Right forelimb (tissue), 1 donor: ENCODE measurements at places on chromosomes 4 and X.

DNA sequence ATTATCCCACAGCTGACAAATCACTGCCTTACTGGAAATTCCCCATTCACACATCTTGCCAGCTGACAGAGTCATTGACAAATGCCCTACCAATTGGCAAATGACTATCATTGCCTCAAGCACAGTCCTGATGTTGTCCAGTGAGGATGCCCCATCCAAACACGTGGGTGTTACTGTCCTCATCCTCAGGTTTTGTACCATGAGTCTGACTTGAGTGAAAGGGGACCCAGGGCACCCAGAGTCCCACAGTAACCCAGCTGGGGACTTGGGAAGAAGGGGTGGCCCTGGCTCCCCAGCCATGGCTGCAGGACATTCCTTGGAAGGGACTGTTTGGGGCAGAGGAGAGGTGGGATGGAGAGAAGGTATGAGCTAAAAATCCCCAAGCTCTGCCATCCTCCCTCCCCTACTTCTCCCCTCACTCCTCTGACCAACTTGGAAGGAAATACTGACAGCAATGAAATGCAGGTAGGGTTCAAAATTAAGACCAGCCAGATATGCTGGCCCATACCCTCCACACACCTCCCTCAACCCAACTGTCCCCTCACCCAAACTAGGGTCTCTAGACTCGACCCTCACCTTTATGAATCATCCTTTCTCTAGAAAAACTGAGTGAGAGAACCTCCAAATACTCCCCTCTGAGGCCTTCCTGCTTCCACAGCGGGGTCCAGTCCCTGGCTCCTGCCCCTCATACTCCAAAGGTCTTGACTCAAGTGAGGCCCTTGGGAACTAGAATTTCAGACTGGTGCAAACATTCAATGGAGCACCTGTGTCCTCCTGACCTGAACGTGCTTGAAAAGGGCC lies 5.1 kb downstream of the TIMP1 start:
- no peak for DNase-seq

DNA sequence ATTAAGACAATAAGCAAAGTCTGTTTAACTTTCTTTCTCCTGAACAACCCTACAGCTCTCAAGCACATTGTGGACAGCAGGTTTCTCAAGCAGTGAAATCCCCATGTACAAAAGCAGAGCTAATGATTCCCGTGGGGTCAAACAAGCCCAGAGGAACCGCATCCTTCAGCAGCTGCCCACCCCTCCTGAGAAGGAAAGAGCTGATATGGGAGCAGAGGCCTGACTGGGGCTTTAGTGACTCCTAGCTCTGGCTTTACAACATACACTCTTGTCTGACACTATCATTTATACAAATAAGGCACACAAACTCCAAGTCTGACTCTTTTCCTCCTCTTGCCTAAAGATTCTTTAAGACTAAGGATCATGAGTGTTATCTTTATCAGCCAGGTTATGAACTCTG lies 32.8 kb downstream of the HDAC8 start:
- DNase-seq: no peak

- DNase-seq: no peak
Measured at GRCh38 chrX:41047878-41048534, 37.2 kb upstream of the USP9X start.

DNA sequence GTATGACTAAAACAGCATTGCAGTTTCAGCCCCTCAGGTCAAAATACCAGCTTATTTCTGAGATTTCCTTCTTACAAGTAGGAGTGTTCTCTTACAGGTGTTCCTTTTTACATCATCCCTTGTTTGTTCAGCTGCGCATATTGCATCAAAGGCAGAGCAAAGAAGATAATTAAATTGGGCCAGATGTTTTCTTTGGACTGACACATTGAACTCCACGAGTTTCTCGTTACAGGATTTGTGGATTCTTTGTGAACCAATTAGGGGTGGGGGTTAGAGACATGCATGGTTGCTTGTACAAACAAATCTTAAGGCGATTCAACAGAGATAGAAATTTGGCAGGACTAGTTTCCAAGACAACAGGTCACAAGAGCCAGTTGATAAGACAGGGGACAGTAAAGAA lies 95.7 kb downstream of the SPANXN4 start:
- no peak for DNase-seq

GRCh38 chr4:36189511-36190226 lies 54.6 kb downstream of the ARAP2 start:
- no peak for DNase-seq

GRCh38 chr4:24771241-24771640 lies 24.1 kb upstream of the SOD3 start:
- DNase-seq: no peak

DNA sequence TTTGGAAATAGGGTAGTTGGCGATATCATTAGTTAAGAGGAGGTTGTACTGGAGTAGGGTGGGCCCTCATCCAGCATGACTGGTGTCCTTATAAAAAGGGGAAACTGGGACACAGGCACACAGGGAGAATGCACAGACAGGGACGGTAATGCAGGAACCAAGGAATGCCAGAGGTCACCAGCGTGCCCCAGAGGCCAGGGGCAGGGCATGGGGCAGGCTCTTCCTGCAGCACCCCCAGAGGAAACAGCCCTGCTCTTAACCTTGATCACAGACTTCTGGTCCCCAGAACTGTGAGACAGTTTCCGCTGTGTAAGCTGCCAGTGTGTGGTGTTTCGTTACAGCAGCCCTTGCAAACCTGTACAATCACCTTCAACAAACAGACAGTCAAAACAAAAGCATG lies 15.9 kb upstream of the STOX2 start:
- DNase-seq: no peak

GRCh38 chr4:173270312-173271027 lies 63.7 kb downstream of the HMGB2 start:
- DNase-seq: no peak

GRCh38 chr4:189046642-189047041 lies 894.0 kb upstream of the FRG1 start:
- DNase-seq: no peak

DNA sequence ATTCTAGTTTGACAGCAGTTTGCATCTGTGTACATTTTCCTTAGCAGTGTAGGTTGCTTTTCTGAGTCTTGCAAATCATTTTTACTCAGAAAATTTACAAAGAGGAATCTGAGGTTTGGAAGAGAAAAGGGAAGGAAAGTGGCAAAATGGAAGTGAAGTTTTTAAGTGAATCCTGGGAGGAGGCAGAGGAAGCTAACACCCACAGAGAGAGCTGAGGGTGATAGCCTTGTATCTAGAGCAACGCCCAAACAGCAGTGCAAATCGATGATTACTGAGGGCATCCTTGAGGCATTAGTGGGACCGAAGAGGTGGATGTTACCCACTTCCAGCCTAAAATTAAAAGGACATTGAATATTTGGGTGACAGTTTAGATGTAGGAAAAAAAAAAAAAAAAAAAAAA lies 31.8 kb downstream of the KLF3 start:
- DNase-seq: no peak

- no peak for DNase-seq
Measured at GRCh38 chr4:113977526-113977855, 2.0 kb downstream of the ARSJ start.

GRCh38 chr4:118981171-118981838 lies 92.7 kb downstream of the SYNPO2 start:
- DNase-seq: no peak

GRCh38 chr4:65021149-65021548 lies 611.9 kb upstream of the TECRL start:
- no peak for DNase-seq

GRCh38 chrX:64994131-64994798 lies 18.0 kb upstream of the ZC4H2 start:
- no peak for DNase-seq

DNA sequence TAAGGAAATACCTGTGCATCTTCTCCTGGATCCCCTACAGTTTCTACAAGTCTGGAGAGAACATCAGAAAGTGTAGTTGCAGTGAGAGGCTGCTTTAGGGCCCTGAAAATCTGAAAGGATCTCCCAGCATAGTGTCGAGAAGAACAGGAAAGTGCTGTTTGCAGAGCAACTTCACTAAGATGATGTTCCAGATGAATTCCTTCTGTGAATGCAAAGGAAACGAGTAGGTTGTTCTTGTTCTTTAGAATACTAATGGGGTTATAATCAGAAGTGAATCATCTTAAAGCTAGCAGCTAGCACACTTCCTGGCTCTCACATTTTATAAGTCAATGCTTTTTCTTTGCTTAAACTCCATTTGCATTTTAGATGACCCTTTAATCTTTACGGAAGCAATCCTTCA lies 53.7 kb downstream of the ZAR1 start:
- no peak for DNase-seq

DNA sequence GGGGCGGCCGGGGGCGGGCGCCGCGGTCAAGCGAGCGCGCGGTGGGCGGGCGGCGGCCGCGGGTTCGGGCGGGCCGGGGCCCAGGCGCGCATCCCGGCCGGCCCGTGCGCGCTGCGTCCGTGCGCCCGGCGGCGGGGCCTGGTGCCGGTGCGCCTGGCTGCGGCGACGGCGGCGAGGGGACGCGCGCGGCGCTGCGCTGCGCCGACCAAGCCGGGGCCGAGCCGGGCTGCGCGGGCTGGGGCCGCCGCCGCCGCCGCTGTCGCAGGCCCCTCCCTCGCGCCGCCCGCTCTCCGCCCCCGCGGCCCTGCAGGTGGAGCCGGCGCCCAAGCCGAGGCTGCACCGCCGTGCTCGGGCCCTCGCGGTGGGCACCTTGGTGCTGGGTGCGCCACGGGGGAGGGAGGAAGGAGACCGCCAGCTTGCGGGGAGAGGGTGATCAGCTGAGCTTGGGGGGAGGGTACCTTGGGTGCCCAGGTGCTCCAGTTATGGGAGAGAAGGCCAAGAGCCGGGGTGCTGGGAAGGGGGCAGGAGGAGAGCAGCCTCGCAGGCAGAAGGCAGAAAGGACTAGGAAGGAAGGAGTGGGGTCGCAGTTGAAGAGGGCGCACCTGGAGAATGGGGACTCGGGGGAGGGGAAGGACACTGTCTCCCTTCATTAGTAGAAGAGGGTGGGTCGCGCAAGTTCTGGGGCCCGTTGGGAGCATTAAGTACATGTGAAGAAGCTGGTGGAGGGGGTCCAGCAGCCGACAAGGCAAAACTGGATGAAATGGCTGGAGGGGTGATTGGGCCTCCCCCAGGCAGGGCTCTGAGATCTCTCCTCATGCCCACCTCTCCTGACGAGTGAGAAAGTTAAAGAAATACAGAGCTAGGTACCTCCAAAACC lies at the start of gene PPP2R2C:
Gene PPP2R2C (minus strand): TSS at position 228 of the 877 bp plus-strand sequence. CDS start 385 bp downstream, outside the sequence.
- no peak for DNase-seq

GRCh38 chrX:46758956-46759644 lies at the start of gene SLC9A7:
Gene SLC9A7 (minus strand): TSS chrX:46759118. CDS start chrX:46759029, 89 bp downstream.
- DNase-seq: peak; percentile 82

- DNase-seq: no peak
Measured at GRCh38 chr4:152678841-152679240, 956 bp downstream of the TMEM154 start.

DNA sequence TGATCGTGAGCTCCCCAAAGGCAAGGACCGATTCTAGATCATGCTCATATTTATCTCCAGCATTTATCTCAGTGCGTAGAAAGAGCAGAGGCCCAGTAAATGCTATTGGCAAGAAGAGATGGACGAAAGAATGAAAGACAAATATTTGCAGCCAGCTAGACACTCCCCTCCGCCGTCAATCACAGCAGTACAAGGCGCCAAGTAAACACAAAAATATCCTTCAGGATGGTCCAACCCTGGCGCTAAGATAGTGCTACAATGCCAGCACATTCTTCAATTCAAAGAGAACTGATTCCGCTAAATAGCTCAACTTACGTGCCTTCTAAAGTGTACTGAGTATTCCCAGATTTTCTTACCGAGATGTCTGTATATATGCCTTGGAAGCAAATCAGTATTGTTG lies 114.5 kb downstream of the DDX53 start:
- DNase-seq: no peak

DNA sequence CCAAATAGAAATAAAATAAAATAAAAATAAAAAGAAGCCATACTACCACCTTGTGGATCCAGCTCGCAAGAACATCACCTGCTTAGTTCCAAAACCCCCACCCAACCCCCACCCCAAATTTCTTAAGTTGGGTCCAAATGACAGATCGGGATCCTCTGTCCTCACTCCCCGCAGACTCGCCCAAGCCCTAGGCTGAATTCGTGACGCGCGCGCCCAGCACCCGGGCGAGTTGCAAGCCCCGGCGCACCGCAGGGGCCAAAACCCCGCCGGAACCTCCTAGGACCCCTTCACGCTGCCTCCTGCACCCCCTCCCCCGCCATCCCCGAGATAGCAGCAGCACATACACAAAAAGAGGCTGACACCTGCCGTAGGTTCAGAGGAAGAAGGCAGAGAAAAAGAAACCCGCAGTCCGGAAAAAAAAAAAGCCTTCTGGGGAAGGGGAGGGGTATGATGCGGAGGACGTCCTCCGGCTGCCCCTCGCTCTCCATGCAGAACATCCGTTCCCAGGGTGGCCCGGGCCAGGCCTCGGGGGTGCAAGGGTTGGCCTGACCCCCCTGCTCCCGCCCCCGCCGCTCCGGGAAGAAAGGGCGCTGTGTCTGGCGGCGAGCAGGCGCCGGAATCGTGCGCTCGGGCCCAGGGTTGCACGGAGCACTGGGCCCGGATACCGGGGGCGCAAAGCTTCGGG lies 2.6 kb downstream of the NLGN4X start:
- DNase-seq: peak; percentile 47

GRCh38 chr4:26647523-26648224 lies 63.8 kb downstream of the TBC1D19 start:
- no peak for DNase-seq

- DNase-seq: no peak
Measured at GRCh38 chrX:367866-368265, 18.8 kb downstream of the PPP2R3B start.

GRCh38 chr4:137430171-137430570 lies 102.1 kb downstream of the PCDH18 start:
- no peak for DNase-seq

- DNase-seq: peak; percentile 58
Measured at GRCh38 chr4:11424000-11424399, 4.7 kb downstream of the HS3ST1 start.

- no peak for DNase-seq
Measured at GRCh38 chrX:134374910-134375309, 85.1 kb upstream of the HPRT1 start.

GRCh38 chrX:17986977-17987376 lies 125.9 kb upstream of the RAI2 start:
- no peak for DNase-seq

DNA sequence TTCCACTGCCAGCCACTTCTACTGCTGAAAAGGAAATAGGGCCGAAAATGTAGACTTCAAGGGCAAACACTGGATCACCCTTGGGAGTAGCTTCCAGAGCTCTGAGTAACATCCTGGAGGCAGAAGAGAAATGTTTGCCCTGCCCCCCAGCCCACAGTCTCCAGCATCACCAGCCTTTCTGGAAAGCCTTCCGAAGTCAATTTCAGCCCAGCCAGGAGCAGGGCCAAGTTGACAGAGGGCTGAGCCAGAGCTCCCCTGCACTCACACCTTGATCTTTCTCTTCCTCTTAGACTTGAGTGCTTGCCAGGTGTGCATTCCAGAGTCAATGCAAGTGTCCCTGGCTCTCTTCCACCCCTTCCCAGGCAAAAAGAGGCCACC lies 35.2 kb downstream of the SLC25A5 start:
- peak; percentile 47 for DNase-seq

- DNase-seq: no peak
Measured at GRCh38 chr4:10029403-10029802, 8.1 kb upstream of the SLC2A9 start.

GRCh38 chr4:26485684-26486083 lies 4.6 kb downstream of the CCKAR start:
- DNase-seq: no peak

GRCh38 chr4:106587558-106587957 lies 219.0 kb upstream of the GIMD1 start:
- DNase-seq: no peak

- no peak for DNase-seq
Measured at GRCh38 chr4:53432528-53433424, 55.3 kb downstream of the FIP1L1 start.
